ENCODE measurements at places on chromosomes 7 and 10.

DNA sequence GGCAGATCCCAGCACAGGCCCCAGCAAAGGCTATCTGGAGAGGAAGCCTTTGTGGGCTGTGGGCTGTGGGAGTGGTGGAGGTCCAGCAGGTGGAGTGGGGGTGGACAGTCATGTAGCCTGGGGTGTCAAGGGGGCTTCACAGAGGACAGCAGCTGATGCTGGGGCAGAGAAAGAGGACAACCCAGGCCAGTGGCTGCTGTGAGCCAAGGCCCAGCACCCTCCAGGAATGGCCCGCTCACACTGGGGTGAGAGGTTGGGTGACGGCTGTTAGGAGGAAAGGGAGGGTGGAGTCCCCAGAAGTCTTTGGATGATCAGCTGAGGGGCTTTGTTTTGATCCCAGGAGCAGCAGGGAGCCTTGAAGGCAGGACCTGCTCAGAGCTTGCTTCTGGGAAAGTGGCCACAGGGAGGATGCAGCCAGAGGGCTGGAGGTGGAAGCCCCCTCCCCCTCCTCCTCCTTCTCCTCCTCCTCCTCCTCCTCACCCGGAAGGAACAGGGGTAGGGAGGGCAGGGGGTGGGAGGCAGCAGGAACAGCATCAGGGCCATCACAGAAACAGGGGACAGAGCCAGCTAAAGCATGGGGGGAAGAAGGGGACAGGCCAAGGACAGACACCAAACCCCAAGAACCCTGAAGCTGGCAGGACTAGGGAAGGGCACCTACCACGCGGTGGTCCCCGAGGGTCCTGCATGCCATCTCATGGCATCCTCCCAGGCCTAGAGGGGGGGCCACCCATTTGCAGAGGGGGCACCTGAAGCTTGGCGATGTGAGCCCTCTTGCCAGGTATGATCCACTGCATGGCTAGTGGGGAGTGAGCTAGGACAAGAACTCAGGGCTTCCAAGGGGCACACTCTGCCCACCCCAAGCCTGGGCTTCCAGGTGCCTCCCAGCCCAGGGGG is 144.9 kb downstream of the GRID1 start:
- DNase-seq: no peak

DNA sequence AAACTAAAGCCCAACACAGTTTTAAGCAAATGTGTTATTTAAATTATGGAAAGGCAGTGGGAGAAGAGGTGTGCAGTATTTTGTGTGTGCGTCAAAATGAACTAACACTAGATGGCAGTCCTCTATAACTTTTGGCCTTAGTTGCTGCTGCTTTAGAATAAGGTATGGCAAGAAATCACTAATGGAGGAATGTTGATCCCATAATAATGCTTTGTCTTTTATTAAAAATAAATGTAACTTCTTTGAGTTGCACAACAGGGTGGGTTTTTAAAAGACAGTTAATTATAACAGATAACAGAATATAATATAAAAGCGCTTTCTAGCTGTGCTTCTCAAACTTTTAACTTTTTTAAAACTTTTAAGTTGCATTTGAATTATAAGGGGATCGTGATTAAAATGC is 56.4 kb downstream of the BBS9 start:
- peak; percentile 23 for DNase-seq

DNA sequence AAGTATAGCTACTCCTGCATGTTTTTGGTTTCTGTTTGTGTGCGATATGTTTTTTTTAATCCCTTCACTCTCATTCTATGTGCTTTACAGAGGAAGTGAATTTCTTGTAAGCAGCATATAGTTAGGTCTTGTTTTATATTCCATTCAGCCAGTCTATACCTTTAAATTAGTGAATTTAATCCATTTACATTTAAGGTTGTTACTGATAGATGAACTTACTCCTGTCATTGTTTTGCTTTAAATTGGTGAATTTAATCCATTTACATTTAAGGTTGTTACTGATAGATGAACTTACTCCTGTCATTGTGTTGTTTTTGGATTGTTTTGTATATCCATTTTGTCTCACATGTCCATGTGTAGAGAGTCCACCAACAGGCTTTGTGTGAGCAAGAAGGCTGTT is 11.1 kb downstream of the GIMAP8 start:
- DNase-seq: no peak

DNA sequence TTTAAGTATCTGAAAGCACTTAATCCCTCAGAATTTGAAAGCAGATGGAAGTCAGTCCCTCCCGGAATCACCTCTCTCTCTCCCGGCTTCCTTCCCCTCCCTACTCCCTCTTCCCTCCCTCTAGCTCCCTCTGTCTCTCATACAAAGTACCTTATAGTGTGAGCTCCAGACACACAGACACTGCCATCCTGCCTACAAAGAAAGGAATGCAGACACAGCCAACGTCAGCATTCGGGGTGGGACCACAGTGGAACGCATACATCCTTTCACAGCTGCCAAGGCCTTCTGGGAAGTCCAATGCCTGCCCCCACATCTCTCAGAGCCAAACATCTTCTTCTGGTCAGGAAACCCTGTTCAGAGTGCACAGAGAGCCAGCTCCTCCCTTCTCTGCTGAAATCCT is 9.3 kb downstream of the NOD1 start:
- peak; percentile 49 for DNase-seq

- DNase-seq: no peak
Observed at GRCh38 chr7:3280946-3281656, 20.0 kb upstream of the SDK1 start.

DNA sequence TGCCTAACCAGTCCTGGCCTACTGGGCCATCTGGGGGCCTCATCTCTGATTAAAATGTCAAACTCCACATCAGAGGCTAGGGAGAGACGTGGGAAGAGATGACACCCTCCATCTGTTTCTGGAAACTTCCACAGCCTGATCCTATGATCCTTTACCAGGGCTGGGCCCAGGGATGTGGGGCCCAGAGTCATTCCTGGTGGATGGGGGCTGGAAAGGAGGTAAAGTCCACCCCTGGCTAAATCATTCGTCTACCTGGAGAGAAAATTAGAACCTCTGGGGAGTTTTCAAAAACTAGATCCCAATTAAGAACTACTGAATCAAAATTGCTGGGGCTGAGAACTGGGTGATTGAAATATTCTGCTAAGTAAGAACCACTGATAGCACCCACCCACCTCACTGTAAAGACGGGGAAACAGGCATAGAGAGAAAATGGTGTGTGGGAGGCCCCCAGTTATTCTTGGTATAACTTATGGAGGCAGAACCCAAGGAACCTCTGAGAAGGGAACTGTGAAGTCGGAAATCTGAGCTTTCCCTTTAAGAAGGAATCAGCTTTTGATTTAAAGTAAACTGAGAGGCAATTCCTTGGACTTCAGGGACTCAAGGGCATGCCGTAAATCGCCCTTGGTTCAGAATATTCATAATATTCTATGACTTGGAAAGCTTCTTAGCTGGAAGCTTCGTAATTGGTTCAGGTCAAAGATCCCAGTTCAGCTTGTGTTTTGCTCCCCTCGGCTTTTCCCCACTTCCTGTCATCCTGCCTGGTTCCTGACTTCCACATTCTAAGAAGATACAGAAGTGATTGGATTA is 53.1 kb downstream of the PRKAG2 start:
- no peak for DNase-seq

GRCh38 chr10:3665316-3665908 is 119.6 kb downstream of the KLF6 start:
- no peak for DNase-seq

- no peak for DNase-seq
Observed at GRCh38 chr7:103094102-103094501, 19.2 kb downstream of the ARMC10 start.

DNA sequence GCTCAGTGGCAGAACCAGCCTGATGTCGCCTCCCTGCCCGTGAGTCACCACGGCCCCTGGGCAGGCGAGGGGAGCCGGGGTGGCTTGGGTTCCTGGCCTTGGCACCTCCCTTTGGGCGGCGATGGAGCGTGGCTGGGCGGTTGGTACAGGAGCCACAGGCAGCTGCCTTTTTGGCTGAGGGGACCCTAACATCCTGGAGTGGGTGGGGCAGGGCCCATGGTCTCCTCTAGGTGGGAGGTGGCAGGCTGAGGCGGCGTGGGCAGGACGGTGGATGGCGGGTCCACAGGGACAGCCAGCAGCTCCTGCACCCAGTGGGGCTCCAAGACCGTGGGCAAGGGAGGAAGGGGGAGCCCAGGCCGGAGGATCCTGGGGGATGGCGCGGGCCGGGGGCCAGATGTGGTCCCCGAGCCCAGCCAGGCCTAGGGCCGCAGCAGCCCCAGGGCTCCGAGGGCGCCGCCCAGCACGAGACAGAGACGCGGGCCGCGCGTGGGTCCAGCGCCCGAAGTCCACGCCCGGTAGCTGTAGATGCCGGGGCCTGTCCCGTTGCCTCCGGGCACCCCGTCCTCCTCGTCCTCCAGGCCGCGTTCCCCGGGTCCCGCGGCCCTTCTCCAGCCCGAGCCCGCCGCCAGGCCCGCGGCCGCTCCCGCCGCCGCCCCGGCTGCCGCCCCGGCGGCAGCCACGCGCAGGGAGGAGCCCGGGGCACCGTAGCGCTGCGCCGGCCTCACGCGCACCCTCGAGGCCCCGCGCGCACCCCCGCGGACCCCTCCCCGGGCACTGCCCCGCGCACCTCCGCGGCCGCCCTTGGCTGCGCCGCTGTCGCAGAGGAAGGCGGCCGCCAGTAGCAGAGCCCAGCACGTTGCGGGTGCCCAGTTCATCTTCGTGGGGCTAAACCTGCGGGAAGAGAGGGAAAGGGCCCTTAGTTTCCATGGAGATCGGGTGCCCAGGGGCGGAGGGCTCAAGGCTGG is 1.3 kb downstream of the SPRN start:
- no peak for DNase-seq

DNA sequence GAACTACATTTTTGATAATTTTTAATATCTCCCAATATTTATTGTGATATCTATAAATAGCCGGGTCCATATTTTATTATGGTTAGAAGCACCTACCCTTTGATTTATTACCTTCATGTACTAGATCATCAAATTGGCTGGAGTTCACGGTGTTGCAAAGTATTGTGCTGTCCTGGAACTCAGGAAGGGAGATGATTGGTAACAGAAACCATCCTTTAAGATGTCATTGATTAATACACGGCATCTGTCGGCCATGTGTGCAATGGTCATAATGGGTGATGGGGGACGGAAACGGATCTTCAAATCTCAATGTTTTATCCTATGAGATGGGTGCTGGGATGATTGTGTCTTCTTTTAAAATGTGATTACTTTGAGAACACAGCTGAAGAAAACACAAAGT is 157.0 kb downstream of the NEBL start:
- DNase-seq: no peak

DNA sequence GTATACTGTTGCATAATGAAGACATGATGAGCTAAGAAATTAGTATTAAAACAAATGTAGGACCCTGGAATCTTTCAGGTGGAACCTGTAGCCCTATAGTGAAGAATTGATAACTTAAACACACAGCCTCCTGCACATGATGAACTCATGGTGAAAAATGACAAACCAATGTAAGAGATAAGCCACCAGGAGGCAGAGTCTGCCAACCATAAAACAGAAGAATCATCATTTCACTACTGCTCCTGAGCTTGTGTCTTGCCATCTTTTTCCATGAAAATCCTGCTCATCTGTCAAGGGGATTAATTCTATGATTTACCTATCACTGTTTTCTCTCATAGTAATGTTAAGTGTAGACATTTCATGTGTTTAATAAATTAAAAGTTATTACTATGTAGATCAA is 363.9 kb downstream of the MALRD1 start:
- DNase-seq: no peak

GRCh38 chr10:115001506-115002381 is 63.7 kb downstream of the TRUB1 start:
- DNase-seq: no peak

DNA sequence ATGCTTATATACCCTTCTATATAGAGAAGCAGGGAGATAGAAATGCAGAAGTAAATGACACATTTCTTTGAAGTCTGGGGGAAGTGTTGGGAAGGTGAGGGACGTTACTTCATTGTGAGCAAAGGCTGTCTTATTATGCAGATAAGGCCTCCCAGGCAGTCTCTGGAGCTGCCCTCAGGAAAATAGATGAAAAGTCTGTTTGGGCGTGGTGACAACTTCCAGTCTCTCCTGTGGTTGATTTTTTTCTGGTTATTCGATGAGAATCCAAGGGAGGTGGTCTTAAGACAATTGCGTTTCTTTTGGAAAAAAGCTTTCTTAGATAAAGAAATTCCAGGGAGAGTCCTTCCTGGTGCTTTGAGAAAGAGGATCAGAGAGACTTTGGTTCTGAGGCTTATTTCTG is 84.0 kb downstream of the NEUROD6 start:
- DNase-seq: no peak

GRCh38 chr10:72069751-72070526 is 18.4 kb downstream of the SPOCK2 start:
- DNase-seq: no peak

GRCh38 chr10:17074541-17074847 is 55.1 kb downstream of the CUBN start:
- DNase-seq: no peak

- DNase-seq: peak; percentile 61
Observed at GRCh38 chr7:41940760-41941343, 238.0 kb upstream of the INHBA start.

- no peak for DNase-seq
Observed at GRCh38 chr7:7426676-7427075, 109.0 kb downstream of the COL28A1 start.

GRCh38 chr10:22253580-22253882 is 35.7 kb upstream of the EBLN1 start:
- no peak for DNase-seq

DNA sequence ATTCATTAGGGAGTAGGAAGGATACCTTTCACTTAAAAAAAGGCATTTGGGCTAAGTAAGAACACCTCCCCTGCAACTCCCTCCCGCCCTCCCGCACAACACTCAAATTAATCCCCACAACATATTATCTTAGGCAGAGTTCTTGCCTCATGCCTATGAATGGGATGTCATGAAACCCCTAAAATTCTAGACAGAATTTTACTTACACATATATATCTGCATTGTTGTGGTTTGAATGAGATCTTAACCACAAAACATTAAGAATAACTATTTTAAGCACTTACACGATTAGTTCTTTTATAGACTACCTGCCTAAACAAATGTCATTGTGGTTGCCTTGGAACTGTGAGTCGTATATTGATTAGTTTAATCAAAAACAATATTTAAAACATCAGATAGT is 4.5 kb upstream of the ITGB1 start:
- DNase-seq: no peak

DNA sequence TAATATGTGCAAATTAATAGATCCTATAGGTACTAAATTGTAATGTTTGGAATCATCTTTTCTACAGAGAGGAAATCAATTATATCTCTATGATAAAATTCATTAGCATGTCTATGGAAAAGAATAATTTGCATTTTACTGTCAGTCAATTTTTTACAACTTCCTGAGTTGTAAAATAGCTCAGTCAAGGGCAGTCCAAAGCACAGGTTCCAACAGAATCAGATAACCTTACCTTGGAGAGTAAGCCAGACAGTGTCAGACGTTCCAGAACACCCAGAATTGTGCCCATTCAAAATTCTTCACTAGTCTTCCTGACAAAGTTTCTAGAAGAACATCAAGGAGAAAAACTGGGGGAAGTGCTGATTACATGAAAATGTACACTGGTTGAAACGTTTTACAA is 31.1 kb upstream of the IMMP2L start:
- no peak for DNase-seq

DNA sequence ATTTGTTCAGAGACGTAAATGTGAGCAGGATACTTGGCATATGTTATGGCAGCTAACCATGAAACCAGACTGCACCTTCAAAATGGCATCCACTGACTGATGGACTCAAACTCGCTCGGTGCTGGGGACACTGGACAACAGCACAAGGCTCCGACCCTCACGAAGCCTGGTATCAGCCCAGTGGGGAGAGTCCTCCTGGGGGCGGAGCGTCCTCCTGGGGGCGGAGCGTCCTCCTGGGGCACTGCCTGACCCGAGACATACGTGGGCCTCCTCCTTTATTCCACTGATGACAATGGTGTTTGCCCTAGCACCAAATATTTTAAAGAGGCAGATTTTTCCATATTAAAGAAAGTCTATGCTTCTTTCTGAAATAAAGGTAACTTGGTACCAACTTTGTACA is 39.5 kb downstream of the ESYT2 start:
- no peak for DNase-seq
